Stimulated activated CD8-positive, alpha-beta memory T cell treated with anti-CD3 and anti-CD28 coated beads, Interleukin-7, amount 100 ng/mL, for 4 hours (primary cell): ENCODE measurements at places on chromosomes 2 and 18.

- no peak for DNase-seq
These were observed 3.6 kb downstream of the HJURP start for GRCh38 chr2:233850745-233851144.

DNA sequence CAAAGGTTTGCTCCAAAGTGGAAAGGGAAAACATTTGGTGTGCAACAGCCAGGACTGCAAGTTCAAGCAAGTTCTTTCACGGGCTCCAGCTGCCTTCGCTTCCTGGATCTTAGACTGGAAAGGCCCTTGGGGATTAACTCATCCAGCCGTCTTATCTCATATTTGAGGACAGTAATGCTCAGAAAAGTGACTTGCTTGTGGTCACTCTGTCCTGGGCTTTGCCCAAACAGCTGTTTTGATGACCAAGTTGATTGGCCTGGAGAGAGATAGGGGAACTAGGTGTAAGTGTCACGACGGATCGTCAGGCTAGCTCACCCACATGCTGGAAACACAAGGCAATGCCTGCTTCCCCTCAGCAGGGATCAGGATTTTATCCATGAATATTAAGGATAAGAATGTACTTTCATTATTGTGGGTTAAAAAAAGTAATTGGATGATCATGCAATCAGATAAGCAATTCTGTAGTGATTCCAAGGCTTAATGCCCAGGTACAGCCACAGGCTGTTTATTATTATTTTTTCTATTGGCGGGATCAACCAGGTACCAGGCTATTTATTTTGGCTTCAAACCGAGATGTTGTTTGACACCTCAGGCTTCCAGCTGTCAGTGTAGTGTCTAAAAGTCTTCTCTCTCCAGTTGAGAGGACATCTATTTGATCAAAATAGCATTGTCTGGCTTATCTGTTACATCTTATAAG is 162.5 kb upstream of the EPAS1 start:
- no peak for DNase-seq

DNA sequence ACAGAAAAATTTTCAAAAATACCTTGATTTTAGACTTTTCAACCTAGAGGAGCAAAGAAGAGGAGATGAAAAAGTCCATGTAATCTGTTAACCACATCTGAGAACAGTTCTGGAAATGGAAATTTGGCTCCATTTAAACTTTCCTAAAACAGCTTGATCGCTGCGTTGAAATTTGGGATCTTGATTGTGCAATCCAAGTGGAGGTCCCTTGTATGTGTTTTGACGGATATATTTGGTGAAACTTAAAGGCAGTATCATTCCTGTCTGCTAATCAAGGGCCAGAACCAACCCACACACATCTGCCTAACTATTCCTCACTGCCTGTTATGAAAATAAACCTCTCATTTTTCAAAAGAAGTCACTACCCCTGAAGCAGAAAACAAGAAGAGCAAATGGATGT is 46.6 kb downstream of the SPATS2L start:
- DNase-seq, result no peak

DNA sequence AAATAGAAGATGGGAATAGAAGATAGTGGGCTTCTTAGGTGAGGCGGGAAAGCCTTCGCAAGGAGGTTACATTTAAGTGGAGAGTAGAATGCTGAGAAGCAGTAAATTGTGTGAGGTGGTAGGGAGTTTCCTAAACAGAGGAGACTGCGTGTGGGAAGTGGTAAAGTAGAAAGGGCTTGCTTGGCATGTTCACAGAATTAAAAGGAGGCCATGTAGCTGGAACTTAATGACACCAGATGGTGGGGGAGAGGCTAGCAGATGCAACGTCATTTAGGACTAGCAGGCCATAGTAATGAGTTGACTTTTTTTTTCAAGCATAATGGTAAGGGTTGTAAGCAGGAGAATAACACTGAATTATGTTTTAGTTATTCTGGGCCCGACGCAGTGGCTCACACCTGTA is 13.0 kb upstream of the RTN4 start:
- DNase-seq, result no peak
